Astrocyte (in vitro differentiated cells and primary cell): ENCODE measurements at places on chromosomes 5 and 9.

DNA sequence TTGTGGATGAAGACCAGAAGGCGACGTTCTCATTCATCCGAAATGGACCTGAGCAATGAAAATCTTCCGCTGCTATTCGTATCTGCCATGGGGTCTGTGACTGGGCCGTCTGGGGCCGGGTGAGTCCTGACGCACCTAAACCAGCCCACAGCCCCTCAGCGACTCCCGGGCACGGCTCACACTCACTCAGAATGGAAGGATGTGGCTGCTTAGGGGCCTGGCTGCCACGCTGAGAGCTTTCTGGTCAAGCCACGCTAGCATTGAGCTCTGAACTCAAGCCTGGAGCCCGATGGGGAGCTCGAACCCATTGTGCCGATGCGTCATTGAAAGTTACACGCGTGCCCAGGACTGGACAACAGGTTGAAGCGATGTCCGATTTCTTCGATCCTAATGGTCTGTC lies 97.8 kb downstream of the MRPL36 start:
- H3K27ac ChIP-seq: no peak overlapping the region
- no peaks in the 10 kb centered on the region for H3K4me1 ChIP-seq
- H3K4me3 ChIP-seq: no peak overlapping the region
- no peak for DNase-seq
- no peaks in the 10 kb centered on the region for H3K36me3 ChIP-seq

DNA sequence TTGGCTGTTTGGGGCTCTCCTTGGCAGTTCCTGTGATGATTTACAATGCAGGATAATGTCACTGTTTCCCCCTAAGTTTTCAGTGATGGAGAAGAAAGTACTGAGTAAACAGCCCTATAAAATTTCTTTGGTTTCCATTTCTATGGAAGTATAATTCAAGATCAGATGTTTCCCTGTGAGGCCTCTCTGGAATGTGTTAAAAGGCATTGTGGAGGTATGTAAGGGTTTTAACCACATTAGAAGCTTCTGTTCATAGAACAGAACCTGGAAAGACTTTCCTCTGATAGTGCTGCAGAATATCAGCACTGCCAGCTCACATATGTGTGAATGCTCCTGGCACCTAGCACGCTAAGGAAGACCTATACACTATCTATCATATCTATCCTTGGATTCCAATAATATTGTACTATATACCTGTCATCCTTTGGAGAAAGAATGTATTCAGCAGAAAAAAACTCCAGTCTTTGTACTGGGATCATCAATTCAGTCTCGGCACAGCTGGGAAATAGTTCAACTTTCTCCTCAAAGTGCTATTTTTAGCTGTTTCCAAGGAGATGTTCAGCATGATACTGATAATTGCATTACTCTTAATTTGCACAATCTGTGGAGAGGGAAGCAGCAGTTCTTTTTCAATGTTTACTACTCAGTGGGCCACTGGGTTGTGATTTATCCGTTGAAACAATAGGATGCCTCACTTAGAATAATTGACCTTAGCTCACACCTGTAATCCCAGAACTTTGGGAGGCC lies 21.9 kb downstream of the TTC1 start:
- peak; percentile 71 for DNase-seq
- peaks cover 19% of the 10 kb centered on the region for H3K36me3 ChIP-seq
- no peaks in the 10 kb centered on the region for H3K27me3 ChIP-seq

- H3K27me3 ChIP-seq: no peaks in the 10 kb centered on the region
- H3K4me3 ChIP-seq: peak overlapping the region; percentile 77
- H3K27ac ChIP-seq: peak overlapping the region; percentile 94
Measured at GRCh38 chr5:139650689-139651042, 2.5 kb downstream of the CXXC5 start.

DNA sequence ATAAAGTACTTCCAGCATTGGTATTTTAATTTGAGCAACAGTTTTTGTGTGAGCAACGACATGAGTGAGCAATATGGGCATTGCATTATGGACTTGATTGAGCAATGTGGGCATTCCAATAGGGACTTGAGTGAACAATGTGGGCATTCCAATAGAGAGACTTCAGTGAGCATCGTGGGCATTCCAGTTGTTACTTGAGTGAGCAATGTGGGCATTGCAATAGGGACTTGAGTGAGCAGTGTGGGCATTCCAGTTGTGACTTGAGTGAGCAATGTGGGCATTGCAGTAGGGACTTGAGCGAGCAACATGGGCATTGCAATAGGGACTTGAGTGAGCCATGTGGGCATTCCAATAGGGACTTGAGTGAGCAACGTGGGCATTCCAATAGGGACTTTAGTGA lies 52.2 kb downstream of the ZCCHC7 start:
- no peak overlapping the region for H3K27ac ChIP-seq
- H3K36me3 ChIP-seq: no peaks in the 10 kb centered on the region
- no peak for DNase-seq
- H3K4me3 ChIP-seq: no peak overlapping the region
- no peaks in the 10 kb centered on the region for H3K27me3 ChIP-seq

DNA sequence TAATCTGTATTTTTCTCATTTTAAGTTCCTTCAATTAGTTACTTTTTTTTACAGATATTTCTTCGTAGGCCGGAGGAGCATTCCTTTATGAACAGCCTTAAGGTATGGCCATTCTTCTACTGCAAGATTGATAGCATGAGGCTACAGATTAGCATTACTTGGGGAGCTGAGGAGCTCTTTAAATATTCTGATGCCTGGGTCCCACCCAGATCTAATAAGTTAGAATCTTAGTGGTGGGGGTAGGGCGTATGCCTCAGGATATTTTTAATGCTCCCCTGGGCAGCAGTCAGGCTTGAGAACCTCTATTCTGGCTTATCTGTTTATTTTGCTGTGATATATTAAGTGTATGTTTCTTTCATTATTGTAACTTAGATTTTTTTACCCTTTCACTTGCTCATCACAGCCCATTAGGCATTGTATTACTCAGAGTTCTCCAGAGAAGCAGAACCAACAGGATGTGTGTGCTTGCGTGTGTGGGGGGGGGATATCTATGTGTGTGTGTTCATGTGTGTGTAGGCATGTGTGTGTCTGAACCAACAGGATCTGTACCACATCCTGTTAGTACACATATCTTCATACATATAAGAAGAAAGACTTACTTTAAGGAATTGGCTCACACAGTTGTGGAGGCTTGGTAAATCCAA lies 91.8 kb upstream of the MTAP start:
- peak; percentile 66 for DNase-seq
- peaks cover 13% of the 10 kb centered on the region for H3K4me1 ChIP-seq
- no peaks in the 10 kb centered on the region for H3K27me3 ChIP-seq
- H3K4me3 ChIP-seq: no peak overlapping the region
- peak overlapping the region; percentile 3 for H3K27ac ChIP-seq
- H3K36me3 ChIP-seq: no peaks in the 10 kb centered on the region

GRCh38 chr5:109823597-109823996 lies 133.9 kb downstream of the MAN2A1 start:
- peaks cover 12% of the 10 kb centered on the region for H3K4me1 ChIP-seq
- no peaks in the 10 kb centered on the region for H3K27me3 ChIP-seq
- H3K36me3 ChIP-seq: peaks cover 19% of the 10 kb centered on the region
- H3K27ac ChIP-seq: peak overlapping the region; percentile 49

DNA sequence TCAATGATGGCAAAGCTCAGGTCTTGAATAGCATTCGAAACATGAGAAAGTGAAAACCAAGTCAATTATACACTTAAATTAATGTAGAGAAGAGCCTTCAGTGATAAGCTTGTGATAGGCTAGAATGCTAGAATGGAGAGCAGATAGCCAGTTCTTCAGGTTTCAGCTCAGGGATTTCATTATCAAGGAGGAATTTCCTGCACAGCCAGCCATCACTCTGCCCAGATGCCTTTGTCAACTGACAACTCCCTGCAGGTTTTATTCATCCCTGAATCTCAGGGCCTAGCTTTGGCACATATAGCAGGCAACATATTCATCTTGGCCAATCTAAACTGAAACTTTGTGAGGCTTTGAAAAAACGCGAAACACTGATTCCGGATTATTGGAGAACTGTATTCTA lies 199.3 kb upstream of the CDH6 start:
- DNase-seq: no peak
- H3K4me1 ChIP-seq: no peaks in the 10 kb centered on the region
- no peaks in the 10 kb centered on the region for H3K36me3 ChIP-seq
